ENCODE measurements at places on chromosomes 13 and 19.

DNA sequence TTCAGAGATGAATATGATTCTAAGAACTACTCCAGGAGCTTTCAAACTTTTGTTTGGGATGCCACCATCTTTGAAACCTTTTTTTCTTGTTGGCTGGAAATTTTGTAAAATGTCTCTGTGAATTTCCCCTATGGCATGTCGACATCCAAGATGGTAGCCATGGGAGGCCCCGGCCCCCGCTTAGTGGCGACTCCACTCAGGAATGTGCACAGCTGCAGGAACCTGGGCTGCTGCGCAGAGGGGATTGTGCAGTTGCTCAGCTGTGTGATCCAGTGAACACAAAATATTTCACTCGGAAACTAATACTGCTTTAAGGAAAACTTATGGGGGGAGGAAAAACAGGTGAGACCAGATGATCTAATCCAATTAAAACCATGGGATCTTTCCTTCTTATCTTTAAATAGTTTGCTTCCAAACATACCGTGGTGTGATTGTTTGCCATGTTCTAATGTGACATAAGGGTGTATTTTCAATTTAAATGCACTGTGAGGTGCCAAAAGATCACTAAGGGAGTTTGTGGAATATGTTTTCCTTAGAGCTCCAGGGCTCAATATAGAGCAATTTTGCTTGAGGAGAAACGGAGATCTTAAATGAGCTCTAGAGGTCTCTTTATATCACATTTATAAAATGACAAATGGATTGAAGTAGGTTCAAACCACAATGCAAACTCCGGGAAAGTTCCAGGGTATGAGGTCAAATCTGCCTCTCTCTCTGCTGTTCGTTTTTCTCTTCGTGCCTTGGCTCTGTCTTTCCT is 497.7 kb downstream of the FGF9 start:
- no peak for DNase-seq

GRCh38 chr19:11649941-11650340 is 52.7 kb downstream of the ZNF627 start:
- DNase-seq = no peak

- no peak for DNase-seq
Observed at GRCh38 chr13:26590951-26591350, 33.5 kb downstream of the WASF3 start.

DNA sequence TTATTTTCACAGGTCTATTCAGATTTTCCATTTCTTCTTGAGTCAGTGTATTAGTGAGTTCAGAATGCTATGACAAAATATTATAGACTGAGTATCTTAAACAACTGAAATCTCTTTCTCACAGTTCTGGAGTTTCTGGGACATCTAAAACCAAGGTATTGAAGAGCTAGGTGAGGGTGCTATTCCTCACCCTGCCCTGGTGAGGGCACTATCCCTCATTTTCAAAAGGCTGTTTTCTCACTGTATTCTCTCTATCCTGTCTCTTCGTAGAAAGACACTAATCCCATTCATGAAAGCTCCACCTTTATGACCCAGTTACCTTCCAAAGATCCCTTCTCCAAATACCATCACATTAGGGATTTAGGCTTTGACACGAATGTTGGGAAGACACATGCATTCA is 1617.1 kb downstream of the PCDH9 start:
- DNase-seq = no peak

DNA sequence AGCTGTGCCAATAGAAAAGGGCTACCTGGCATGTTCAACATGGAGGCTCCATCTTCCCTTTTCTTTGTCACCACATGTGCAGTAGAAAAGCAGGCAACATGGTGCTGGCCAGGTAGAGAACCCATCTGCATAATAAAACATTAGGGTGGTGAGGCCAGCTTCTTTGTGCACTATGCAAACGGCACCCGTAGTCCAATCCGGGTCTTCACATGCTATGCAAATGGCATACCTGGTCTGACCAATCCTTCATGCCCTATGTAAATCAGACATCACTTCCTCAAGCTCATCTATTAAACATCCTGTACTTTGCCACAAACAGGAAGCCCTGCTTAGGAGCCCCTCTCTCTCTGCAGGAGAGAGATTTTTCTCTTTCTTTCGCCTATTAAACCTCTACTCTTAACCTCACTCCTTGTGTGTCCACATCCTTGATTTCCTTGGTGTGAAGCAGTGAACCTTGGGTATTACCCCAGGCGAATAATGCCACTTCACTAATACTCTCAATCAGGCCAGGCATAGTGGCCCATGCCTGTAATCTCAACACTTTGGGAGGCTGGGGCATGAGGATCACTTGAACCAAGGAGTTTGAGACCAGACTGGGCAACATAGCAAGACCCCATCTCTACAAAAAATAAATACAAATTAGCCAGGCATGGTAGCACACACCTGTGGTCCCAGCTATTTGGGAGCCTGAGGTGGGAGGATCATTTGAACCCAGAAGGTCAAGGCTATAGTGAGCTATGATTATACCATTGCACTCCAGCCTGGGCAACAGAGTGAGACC is 111.3 kb upstream of the MRI1 start:
- no peak for DNase-seq

GRCh38 chr19:29380581-29380980 is 145.2 kb upstream of the VSTM2B start:
- no peak for DNase-seq

- DNase-seq = no peak
Observed at GRCh38 chr19:31761281-31761913, 412.2 kb upstream of the TSHZ3 start.

DNA sequence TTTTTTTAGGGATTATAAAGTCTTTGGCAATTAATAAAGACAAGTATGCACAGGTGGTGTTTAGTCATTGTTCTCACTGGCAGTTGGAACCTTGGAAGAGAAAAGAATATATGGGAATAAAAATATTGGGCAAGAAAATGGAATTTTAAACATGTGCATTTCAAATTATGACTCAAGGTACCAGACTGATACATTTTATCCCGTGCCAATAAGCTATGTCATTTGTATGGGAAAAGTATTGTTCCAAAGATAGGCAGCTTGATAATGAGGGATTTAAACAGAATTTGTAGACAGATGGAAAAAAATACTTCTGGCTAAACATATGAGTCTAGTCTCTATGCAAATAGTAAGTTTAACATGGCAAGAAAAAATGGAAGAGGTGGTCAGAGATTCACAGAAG is 169.5 kb upstream of the UFM1 start:
- DNase-seq = no peak

- no peak for DNase-seq
Observed at GRCh38 chr19:13022859-13023636, 27.8 kb downstream of the NFIX start.

DNA sequence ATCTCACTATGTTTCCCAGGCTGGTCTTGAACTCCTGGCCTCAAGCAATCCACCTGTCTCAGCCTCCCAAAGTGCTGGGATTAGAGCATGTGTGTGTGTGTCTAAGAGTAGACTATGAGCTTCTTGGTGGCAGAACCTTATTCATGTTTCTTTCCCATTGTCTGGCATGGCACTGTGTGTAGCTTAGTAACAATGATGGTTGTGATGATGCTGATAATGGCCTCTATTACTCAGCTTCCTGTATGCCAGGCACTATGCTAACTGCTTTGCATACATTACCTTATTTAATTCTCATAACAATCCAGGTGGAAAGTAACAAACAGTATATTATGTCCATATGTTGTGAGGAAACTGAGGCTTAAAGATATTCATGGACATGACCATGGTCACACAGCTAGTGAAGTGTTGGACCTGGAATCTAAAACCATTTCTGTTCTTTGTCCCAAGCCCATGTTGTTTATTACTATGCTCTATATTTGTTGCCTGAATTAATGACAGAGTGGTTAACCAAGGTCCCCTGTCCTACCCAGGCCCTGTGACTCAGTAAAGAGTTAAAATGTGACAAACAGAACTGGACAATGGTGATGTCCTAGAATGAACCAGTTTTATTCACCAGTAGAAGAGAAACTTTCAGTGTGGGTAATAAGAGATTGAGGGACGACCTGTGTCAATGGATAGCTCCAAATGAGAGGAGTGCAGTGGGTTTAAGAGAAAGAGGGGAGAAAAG is 109.6 kb downstream of the KLF5 start:
- no peak for DNase-seq

GRCh38 chr19:282501-282900 is 8.7 kb downstream of the PLPP2 start:
- no peak for DNase-seq

- no peak for DNase-seq
Observed at GRCh38 chr19:18385675-18386542, at the start of gene GDF15. GDF15 (plus strand) TSS chr19:18386158; CDS start chr19:18386190, 32 bp downstream.

DNA sequence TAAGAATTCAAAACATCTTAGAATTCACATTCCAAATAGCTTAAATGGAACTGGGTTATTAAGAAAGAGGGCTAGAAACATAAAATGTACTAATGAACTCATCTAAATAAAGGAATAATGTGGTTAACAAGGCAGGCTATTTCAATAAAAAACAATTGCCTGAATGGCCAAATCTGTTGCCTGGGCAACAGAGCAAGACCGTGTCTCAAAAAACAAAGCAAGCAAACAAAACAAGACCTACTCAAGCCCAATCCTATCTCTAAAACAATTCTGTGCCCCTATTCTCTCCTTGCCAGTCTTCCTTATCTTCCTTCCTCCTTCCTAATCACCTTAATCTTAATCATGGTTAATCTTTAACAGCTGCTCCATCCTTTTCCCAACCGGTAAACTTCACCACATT is 12.1 kb downstream of the IGFL1 start:
- DNase-seq = no peak

DNA sequence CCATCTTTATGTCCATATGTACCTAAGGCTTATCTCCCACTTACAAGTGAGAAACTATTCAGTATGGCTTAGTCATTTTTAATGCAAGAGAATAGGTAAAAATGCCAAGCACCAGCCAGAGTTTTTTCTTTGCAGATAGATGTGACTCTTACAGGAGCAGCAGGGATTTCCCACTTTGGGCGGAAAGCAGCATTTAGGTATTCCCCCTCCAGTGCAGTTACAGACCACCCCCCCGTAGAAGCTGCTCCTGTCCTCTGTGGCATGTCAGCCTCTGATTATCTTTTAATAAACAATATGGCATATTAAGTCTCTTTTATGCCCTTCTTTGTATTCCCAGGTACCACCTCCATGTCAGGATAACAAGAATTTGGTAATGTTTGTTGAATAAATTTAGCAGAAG is 24.7 kb upstream of the USPL1 start:
- DNase-seq = no peak

DNA sequence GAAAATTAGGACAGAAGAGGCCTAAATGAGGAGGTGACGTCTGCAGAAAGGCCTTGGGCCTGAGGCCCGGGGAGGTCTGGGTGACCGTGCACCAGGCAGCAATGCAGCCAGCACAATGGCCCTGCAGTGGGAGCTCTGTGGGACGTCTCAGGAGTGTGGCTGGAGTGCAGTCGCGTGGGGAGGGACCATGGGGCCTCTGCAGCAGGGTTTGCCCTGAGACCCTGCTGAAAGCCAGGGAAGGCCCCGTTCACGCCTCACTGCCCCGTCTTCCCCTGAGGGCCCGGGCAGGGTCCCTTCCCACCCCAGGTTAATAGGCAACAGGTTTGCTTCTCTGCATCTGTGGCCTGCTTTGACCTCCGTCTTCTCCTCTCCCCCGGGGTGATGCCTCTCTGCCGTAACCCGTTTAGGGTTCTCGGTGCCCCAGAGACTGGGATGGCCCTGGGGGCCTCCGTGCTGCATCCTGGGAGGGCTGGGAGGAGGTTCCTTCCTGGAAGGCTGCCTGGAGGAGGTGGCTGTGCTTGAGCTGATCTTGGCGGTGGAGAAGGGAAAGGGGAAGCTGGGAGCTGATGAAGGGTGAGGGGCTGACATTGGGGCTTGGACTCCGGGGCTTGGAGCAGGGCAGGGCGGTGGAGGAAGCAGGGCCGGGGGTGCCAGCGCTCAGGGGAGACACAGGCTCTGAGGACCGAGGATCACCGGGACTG is 9.7 kb downstream of the PALM start:
- DNase-seq = no peak

DNA sequence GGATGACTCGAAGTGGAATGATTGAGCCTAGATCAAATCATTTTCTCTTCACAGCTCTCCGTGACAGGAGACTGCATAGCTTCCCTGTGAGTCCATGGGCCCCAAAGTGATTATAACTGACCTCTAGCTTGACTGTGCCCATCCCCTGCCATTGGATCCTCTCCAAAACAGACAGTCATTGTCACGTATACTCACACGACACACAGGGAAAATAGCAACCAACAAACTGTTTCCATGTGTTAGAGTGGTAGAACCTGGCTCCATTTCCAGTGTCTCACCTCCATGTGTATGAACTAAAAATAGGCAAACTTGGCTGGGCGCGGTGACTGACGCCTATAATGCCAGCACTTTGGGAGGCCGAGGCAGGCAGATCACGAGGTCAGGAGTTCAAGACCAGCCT is 48.8 kb upstream of the NPAS1 start:
- no peak for DNase-seq

- DNase-seq = no peak
Observed at GRCh38 chr19:28881616-28882015, 331.3 kb downstream of the UQCRFS1 start.

- DNase-seq = no peak
Observed at GRCh38 chr13:29428310-29429181, 166.9 kb downstream of the SLC7A1 start.
